Stimulated activated CD4-positive, alpha-beta T cell treated with anti-CD3 and anti-CD28 coated beads, Interleukin-1b, Interleukin-23, amount 100 ng/mL, for 48 hours (primary cell): ENCODE measurements at places on chromosomes 7 and 10.

- no peak for DNase-seq
Observed at GRCh38 chr10:77716458-77717317, 79.1 kb upstream of the KCNMA1 start.

- DNase-seq = no peak
Observed at GRCh38 chr10:113320211-113320610, 232.6 kb upstream of the HABP2 start.

GRCh38 chr7:13336227-13336626, 648.8 kb downstream of the ARL4A start:
- no peak for DNase-seq

- DNase-seq = no peak
Observed at GRCh38 chr7:17939211-17939605, 1.1 kb downstream of the SNX13 start.

- no peak for DNase-seq
Observed at GRCh38 chr7:143381427-143382125, 431 bp downstream of the ZYX start.

GRCh38 chr7:157584420-157584819, 247.6 kb downstream of the DNAJB6 start:
- no peak for DNase-seq

DNA sequence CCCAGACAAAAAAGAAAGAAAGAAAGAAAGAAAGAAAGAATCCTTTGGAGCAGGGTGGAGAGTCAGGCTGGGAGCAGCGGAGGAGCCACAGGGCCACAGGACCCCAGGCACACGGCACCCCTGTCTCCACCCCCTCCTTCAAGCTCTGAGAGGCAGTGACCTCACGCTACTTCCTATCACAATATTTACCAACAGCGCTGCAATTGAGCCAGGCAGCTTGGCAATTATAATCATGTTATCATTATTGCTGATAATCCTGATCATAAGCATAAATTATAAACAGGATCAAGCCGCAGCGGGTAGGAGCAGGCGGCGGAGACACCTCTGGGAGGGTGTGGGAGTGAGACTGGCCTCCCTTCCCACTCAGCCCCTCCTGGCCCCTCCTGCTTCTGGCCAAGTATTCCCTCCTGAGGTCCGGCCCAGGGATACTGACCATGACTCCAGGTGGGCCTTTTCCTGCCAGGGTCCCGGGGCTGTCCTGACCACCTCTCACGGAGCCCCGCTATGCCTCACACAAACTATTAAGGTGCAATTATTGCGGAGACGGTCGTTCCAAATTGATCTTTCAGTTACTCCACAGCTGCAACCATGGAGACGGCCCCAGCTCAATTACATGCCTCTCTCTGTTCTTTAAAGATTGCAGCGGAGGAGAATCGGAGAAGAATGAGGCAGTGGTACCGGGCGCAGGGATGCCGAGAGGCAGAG, 10.0 kb upstream of the GTF2IRD1 start:
- no peak for DNase-seq

GRCh38 chr7:35738889-35739288, 44.0 kb upstream of the HERPUD2 start:
- no peak for DNase-seq

DNA sequence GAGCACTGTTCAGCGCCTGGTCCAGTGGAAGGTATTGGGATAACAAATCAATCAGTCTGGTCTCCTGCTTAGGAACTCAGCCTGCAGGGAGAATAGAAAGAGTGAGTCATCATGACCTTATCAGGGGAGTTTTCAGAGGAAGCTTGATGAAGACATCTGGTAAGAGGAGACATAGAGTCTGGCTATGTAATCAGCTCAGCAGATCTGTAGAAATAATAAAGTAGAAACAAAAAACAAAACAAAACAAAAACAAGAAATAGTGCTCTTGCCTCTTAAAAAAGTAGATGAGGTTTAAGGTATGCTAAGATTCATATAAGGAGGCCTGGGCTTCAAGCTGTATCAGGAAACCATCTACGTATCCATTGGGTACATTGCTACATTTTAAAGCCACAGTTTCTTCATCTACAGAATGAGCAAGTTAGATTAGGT, 14.4 kb downstream of the TAS2R41 start:
- DNase-seq = no peak

- DNase-seq = no peak
Observed at GRCh38 chr7:8594115-8594514, 160.7 kb downstream of the NXPH1 start.

DNA sequence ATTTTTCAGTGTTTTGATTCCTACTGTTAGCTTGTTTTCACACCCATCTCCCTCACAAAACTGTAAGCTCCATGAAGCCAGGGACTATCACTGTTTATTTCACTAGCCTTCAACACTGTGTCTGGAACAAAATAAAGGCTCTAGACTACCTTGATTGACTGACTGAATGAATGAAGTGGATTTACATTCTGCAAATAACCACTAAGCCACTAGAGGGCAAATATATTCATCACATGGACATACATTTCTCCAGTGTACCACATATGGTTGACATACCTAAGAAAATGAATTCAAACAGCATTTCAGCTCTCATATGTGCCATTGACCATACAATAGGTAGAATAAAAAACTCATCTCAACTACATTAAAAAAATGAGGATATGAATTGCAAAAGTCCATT, 185.9 kb downstream of the RAB11FIP2 start:
- DNase-seq = no peak

GRCh38 chr10:43193496-43194080, 55.3 kb downstream of the CSGALNACT2 start:
- no peak for DNase-seq

DNA sequence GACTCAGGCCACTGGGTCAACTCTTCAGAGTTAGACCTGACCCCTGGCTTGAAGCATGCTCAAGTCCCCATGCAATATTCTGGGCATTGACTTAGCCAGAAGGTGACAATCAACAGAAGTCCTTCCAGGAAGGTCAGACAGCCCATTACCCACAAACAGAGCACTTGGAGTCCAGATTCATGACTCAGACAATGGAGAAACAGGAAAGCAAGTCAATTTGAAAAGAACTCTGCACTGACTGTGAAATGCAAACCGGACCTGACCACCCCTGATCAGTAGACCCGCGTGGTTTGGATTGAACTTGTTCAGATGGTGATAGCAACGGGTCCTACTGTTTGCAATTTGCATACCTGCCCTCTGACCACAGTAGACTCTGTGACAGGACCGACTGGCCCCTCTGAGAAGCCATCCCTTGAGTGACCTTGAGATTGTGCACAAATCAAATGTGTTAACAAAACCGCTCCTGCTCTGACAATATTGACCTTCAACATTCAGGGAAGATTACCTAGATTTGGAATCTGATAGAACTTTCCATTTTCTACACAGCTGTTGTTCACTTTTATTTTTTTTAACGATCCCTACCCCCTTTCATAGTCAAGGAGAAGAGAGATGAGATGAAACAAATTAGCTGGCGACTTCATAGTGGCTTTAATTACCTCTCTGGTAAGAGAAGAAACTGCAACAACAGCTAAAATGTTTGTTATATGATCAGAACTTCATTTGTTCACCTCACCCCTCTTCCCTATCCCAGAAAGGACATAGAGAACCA, 138.7 kb downstream of the NRP1 start:
- DNase-seq = no peak

- no peak for DNase-seq
Observed at GRCh38 chr7:123754271-123754871, 5.6 kb upstream of the WASL start.

GRCh38 chr10:56605051-56605450, 244.0 kb upstream of the ZWINT start:
- DNase-seq = no peak

GRCh38 chr7:104985259-104985617, 28.8 kb upstream of the KMT2E start:
- no peak for DNase-seq

DNA sequence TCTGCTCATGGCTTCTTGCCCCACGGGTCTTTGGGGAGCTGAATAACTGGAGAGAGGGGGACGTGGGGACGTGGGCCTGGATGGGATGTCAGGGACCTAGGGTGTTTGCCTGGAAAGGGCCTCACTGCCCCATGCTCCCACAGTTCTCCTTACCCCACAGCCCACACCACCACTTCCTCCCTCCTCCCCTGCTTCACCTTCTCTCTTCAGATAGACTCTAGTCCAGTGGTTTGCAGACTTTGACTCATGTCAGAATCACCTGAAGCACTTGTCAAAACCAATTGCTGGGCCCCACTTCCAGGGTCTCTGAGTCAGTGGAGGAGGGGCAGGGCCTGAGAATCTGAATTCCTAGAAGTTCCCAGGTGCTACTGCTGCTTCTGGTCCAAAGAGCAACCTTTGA, 327.4 kb downstream of the RPS24 start:
- DNase-seq = no peak
